Stimulated activated naive CD4-positive, alpha-beta T cell treated with Interleukin-2 at 50 U/mL for 16 hours (primary cell): ENCODE measurements at places on chromosomes 16 and 17.

- DNase-seq: no peak
These were observed 119.1 kb upstream of the ZFHX3 start for GRCh38 chr16:73166947-73167550.

DNA sequence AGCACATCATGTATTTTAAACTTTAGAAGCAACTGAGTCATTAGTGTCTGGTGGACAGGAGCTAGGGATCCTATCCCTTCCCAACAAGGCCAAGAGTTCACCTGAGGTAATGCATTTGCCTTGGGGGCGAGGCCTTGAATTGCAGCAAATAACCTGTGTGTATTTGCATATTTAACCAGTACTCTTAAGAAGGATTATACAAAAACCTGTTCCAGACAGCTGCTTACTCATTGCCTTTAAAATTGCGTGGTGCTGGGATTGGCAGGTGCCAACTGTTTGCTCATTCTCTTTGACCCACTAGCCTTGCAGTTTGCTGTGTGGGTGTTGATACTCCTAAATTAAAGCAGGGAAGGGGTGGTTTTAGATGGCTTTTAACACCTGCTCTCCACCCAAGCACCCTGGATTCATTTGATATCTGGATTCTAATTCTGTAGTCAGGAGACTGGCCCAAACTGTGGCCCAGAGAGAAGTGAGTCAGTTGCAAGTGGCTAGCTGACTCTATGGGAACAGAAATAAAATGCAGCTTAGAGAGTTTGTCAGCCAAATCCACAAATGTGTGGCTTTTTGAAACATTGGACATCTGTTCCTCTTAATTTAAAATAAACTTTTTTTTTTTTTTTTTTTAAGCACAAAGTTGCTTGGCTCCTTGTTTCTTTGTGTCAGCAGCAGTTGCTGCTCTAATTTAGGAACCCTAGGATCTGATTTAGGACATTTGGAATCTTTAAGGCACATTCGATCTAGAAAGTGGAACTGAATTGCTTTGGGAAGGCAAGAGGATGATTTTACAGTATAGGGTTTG is 46.9 kb downstream of the TUBD1 start:
- DNase-seq: peak; percentile 26

- no peak for DNase-seq
These were observed 482.8 kb downstream of the SOX9 start for GRCh38 chr17:72603420-72604242.

GRCh38 chr17:57186226-57187019 is 69.9 kb upstream of the MSI2 start:
- no peak for DNase-seq

- DNase-seq: no peak
These were observed 489.0 kb downstream of the KCNJ2 start for GRCh38 chr17:70658317-70658716.

- DNase-seq: no peak
These were observed 77.0 kb upstream of the SIAH1 start for GRCh38 chr16:48462106-48462740.

- DNase-seq: no peak
These were observed 241.8 kb downstream of the C16orf95 start for GRCh38 chr16:87075319-87075860.

DNA sequence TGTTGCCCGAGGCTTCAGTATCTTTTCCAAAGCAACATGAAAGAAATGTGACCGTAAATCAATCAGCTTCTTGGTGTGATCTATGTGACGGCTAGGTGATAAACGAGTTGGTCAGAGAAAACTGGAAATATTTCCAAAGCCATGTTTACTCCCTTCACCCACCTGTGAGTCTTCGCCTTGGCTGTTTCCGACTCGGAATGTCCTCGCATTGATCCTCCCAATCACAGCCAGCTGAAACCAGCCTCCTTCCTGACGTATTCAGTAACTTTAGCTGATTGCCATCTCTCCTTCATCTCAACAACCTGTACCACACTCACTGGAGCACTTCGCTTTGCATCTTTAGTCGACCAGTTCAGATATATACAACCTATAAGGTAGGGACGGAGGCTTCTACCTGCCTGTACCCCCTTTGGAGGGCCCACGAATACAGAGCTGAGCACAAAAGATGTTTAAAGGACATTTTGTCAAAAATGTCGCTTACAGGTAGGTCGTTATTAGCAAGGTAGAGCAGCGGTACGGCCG is 705 bp downstream of the KRABD2 start:
- no peak for DNase-seq

DNA sequence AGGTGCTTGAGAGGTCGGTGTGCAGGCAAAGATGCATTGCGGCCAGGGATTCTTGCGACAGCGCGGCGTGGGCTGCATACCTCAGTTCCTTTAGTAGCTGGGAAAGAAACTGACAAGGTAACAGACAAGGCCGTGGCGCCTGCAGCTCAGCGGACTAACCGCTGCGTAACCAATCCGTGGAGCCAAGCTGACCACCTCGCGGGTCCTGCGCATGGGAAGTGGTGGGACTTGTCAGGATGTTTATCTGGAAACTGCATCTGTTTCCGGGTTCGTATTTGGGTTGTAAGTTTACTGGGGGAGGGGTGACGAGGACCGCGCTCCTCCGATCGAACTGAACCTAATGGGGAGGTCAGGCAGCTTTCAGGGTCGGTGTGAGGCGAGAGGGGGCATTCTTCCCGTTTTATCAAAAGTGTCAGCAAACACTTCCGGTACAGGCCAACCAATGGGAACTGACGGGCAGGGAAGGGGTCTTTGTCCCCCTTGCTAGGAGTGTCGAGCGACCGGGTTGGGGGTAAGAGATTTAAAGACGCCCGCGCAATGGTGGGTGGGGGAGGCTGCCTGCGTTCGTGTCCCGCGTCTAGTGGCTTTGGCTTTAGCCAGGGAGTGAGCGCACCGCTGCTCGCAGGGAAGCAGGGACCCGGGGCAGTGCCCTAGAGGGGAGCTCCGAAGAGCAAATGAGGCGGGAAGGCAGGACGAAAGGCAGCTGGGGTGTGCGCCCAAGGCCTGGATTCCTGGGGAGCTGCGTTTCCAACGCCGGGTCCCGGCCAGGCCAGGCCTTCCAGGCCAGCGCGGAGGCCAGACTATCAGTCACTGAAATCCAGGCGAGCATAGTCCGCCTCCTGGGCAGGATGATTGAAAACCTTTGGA is 7.0 kb downstream of the IRX6 start:
- no peak for DNase-seq

DNA sequence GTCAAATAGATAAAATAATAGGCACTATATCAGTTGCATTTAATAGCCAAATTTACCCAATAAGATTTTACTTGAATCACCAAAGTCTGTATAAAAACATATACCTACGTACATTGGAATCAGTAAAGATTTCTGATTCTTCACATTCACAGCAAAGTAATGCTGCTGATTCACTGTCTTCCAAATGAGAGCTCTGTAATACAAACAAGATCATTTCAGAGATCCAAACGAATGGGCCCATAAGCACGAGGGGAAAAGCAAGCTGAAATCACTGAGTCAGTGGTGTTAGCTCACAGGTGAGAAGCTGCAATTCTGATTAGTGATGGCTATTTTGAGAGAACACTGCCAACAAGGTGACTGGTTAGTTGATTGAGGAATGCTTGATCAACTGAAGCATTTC is 81.3 kb downstream of the SSH2 start:
- DNase-seq: no peak

DNA sequence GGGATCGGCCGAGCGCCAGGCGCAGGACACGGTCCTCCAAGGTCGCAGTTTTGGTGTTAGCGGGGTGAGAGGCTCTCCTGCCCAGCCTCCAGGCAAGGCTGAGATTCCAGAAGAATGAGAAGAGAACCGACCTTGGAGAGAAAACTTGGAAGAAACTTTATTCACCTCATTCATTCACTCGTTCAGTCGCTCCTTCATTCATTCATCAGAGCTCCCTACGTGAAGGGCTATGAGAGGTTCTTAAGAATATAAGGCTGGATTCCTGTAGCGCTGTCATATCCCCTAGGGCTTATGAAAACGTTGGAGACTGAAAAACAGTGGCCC is 991 bp upstream of the MYH10 start:
- DNase-seq: no peak

- DNase-seq: no peak
These were observed 9.7 kb downstream of the IGFBP4 start for GRCh38 chr17:40452921-40453378.

GRCh38 chr17:13099089-13099735 is 81.4 kb upstream of the ELAC2 start:
- DNase-seq: no peak

DNA sequence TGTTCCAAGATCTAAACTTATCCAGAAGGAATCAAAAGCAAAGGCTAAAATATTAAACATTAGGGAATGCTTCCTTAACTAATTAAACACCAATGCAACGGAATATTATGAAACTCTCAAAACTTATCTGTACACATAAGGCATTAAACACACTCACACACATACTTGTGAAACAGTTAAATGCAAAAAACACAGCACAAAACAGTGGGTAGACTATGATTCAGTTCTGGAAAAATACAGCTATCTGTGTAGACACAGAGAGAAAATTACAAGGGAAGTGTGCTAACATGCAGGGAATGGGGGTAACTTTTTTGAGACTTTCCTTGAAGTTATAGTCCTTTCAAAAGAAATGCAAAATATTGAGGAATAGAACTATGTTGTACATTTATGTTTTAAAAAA is 36.7 kb upstream of the CCL1 start:
- no peak for DNase-seq

GRCh38 chr17:29155227-29155965 is 24.8 kb downstream of the MYO18A start:
- DNase-seq: peak; percentile 69
